ENCODE measurements at places on chromosomes 1 and 21.

GRCh38 chr21:38958940-38959691 lies 153.4 kb downstream of the ETS2 start:
- no peak for DNase-seq

GRCh38 chr1:7915826-7916500 lies 24.7 kb downstream of the TNFRSF9 start:
- DNase-seq, result no peak

- no peak for DNase-seq
These were observed 779 bp downstream of the THEM5 start for GRCh38 chr1:151852733-151853132.

DNA sequence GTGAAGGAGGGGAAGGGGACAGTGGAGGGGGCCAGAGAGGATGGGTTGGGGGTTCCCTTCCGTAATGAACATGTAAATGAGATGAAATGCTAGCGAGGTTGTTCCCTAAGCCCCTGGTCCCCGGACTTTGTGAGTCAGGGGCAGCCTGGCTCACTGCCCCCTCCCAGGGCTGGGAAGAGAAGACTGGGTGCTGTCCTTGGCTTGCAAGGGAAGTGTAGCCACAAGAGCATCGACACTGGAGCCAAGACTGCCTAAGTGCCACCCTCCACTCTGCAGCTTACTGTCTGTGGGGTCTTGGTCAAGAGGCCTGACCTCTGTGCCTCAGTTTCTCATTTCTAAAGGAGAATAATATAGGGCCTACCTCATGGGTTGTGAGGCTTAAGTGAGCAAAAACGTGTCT lies 483 bp downstream of the PEAR1 start:
- no peak for DNase-seq

DNA sequence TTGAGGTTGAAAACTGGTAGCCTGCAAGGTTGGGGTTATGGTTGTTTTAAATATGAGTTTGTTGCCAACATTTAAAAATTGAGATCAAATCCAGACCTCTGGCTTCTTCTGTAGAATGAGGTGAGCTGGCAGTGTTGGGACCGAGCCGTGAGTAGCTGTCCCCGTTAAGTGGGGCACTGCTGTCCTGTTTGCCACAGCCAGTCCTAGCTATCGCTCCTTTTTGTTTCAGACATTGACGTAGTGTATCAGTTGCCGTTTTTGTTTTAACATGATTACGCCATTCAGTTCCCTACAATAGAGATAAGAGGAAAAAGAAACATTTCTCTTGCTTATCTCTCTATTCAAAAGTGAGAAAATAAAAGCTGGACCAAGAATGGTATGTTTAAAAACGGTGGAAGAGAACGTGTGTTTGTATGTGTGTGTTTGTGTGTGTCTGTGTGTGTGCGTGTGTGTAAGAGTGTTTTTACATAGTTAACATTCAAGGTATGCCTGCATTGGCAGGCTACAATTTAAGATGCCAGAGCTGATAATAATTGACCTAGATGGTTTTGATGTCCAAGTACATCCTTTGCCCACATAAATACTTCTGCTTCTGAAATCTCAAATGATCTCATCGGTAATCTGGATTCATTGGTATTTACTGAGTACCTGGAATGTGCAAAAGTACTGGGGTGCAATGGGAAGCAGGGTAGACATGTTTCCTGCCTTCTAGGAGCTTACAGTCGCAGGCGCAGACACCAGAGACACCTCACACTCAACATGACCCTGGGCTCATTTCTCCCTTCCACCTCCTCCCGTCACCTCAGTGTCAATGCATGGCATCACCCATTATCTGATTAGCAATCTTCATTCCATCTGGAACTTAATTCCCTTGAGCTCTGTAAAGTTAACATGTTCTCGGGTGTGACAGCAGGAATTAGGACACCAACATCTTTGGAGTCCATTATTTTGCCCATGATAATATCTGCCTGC lies 65.8 kb downstream of the HUNK start:
- no peak for DNase-seq

DNA sequence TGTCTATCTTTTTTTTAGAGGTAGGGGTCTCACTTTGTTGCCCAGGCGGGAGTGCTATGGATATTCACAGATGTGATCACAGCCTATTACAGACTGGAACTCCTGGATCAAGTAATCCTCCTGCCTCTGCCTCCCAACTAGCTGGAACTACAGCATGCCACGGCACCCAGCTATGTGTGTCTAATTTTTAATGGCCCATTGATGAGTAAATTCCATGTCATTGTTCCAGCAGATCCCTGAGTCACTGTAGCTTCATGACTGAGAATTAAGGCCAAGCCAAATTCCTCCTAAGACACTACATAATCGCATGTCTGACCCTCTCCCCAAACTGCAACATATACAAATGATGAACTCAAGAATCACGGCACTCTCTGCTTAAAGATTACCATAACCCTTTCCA lies 84.2 kb upstream of the RGS2 start:
- DNase-seq, result no peak

DNA sequence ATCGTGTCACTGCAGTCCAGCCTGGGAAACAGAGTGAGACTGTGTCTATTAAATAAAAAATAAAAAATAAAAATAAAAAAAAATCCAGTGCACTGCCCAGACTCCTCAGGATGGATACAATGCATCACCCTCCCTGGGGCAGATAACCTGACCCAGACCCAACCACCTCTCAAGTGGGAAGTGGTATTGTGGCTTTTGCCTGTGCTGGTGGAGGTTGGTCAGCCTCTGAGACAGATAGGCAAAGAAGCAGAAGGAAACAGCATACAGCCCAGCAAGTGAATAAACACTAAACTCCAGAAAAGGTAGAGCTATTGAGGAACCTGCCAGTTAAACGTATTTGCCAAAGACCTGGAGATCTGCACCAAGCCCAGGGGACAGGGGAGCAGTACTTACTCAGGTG lies 22.0 kb downstream of the HHIPL2 start:
- DNase-seq, result no peak

GRCh38 chr1:201361652-201362504 lies 15.6 kb downstream of the TNNT2 start:
- DNase-seq, result no peak

- no peak for DNase-seq
These were observed 5.7 kb downstream of the ZBTB40 start for GRCh38 chr1:22457345-22457744.

- DNase-seq, result no peak
These were observed 215.4 kb upstream of the ADGRL2 start for GRCh38 chr1:81585371-81585770.

- no peak for DNase-seq
These were observed 47.9 kb downstream of the KLHDC7A start for GRCh38 chr1:18528616-18529015.

DNA sequence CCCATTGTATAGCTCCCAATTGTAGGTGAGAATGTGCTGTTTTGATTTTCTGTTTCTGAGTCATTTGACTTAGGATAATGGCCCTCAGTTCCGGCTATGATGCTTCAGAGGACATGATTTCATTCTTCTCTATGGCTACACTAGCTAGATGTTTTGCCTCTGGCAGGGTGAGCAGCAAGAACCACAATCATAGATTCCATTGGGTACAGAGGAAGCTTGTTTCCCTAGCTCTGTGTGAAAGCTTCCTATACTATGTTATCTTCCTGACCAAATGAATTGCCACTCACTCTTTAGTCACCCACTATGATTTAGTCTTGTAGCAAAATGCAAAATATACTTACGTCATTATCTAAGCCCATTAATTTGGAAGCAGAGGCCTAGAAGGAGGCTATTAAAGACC lies 616.3 kb downstream of the PLA2G4A start:
- DNase-seq, result no peak

DNA sequence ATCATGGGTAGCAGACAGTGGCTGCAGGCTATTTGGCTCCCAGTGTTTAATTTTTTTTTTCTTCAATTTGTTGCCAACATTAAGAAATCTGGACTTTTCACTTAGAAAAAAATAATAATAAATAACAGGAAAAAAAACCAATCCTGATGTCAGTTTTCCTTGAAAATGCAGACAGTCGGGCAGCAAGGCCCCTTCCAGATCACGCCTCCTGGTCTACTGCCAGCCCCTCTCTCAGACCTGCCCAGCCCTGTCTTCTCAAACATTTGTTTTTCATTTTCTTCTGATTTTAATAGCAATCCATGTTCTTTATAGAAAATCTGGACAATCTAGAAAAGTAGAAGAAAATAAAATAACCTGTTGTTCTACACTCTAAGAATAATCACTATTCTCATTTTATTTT lies 15.5 kb downstream of the IFNGR2 start:
- no peak for DNase-seq

- DNase-seq, result no peak
These were observed 210.8 kb downstream of the NFIA start for GRCh38 chr1:61293197-61293596.

- no peak for DNase-seq
These were observed 80.3 kb downstream of the SSBP3 start for GRCh38 chr1:54325703-54326461.

GRCh38 chr1:75502776-75503175 lies 108.1 kb downstream of the SLC44A5 start:
- no peak for DNase-seq

DNA sequence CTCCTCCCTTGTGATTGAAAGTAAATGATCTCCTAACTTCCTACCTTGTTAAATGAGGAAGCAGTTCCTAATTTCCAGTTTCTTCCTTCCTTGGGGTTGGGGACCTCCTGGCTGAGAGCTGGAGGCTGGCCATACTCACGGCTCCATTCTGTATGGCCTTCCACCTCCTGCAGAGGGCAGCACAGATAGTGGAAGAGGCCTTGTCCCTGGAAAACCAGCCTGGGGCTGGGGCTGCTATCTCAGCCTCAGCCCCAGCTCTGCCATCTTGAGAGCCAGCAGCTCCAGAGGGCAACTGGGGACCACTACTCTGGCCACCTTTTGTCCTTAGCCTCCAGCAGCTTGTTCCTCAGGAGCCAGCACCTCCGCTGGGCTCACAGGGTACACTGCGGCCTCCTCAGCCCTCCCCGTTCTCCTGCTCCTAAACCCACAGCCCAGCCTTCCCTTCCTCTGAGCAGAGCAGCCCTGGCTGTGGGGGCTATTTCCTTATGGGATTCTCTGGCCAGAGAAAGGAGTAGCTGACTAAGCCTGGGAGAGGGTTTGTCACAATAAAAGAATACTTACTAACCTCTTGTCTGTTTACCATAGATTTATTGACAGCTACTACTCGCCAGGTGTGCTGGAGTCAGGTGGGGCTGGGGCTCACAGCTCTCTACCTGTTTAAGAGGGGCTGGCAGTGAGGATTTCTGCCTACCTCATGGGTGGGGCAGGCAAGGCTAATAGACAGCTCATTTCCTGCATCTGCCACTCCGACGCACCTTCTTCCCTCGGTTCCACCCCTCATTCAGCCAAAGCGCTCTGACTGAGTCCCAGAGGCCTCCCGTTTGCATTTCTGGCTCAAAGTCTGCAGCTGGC lies 6.3 kb downstream of the TMEM234 start:
- peak; percentile 50 for DNase-seq

DNA sequence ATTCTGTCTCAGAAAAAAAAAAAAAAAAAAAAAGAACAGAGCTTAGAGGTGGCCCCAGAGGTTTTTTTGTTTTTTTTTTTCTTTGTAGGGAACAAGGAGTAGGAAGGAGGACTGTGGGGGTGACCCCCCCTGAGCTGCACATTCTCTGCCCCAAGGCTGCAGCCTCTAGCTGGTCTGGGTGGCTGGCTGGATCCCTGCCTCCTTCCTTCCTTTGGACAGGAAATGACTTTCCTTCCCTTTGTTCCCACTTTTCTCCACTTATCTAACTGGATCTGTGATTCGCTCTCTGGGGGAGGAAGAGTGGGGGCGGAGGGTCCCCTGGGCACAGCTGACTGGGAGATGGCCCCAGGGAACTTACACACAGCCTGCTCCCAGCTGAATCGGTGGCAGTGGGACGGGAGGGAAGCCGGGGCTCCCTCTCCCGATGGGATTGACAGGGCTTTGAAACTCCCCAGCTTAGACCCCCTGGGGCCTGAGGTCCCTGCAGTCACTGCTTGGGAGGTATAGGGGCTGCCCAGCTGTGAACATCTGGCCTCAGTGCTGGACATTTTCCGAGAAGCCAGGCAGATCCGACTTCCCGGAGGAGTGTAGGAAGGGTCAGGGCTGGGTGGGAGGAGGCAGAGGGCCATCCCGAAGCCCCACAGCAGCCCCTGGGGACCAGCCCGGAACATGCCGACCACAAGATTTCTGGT lies 2.1 kb downstream of the FBLIM1 start:
- DNase-seq, result no peak

GRCh38 chr1:207052911-207053769 lies at the start of gene PFKFB2:
Gene PFKFB2 (plus strand): TSS chr1:207053275. CDS start chr1:207054718, 1,443 bp downstream.
- DNase-seq, result peak; percentile 98

GRCh38 chr21:18369115-18369514 lies 34.5 kb downstream of the TMPRSS15 start:
- DNase-seq, result no peak

GRCh38 chr1:1173793-1174415 lies at the start of gene TTLL10:
Gene TTLL10 (plus strand): TSS chr1:1173880. CDS start chr1:1179216, 5,336 bp downstream.
- DNase-seq, result peak; percentile 55

DNA sequence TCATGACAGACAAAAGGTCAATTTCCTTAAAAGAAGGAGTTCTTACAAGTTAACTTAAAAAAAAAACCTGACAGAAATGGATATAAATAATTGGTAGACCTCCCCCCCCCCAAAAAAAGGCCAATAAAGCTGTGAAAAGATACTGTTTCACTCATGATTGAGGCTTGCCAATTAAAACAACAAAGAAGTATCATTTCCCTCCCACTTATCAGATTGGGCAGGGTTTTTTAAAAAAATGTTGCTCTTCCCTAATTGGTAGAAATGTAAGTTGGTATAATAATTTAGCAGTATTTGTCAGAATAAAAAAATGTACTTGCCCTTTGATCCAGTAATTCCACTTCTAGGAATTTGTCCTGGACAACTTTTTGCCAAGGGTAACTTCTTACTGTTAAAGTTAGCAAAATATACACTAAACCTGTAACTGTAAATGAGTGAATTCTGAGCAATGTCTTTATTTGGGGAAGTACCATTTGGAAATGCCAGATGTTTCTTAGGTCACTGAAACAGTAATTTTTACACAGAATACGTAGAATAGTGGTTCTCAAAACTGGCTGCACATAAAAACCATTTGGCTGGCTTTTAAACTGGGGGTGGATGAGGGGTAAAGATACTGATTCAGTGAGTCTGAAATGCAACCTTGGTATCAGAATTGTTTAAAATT lies 17.5 kb downstream of the RNF2 start:
- no peak for DNase-seq

- DNase-seq, result no peak
These were observed 13.6 kb upstream of the MAB21L3 start for GRCh38 chr1:116097626-116098025.

GRCh38 chr1:55204997-55205396 lies 10.2 kb downstream of the USP24 start:
- DNase-seq, result no peak
